ENCODE measurements at places on chromosomes 3 and 15.

DNA sequence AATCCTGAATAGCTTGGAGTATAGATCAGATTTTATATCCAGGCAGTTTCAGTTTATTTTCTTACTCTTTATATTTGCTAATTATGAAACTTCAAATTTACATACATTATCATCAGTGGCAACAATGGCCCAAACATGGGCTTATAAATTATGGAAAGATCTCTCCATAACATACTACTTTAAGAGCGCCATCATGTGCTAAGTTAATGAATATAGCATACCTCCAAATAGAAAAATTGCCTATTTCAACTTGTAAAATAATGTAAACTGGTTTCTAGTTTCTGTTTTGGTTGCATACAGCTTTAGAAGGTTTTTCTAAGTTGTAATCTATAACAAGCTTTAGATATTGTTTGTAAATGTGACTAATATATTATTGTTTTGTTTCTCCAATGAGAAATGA lies 531.3 kb upstream of the UBE2E2 start:
- DNase-seq = no peak

DNA sequence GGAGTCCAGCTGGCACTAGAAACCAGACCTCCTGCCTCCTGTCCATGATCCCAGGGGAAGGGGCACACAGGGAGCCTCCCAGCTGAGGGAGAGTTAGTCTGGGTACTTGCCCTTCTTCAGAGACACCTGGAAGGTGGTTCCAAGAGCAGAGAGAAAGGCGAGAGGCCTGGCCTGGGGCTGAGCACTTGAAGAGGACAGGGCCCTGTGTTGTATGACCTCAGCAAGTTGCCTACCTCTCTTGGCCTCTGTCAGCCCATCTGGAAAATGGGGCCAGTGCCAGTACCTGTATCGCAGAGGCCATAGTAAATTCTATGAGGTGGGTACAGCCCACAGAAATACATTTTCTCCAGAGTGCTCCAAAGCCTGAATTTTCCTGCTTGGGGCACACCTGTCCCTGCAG lies 19.5 kb downstream of the PTH1R start:
- no peak for DNase-seq

- no peak for DNase-seq
Measured at GRCh38 chr3:143998266-143998665, 26.6 kb downstream of the DIPK2A start.

DNA sequence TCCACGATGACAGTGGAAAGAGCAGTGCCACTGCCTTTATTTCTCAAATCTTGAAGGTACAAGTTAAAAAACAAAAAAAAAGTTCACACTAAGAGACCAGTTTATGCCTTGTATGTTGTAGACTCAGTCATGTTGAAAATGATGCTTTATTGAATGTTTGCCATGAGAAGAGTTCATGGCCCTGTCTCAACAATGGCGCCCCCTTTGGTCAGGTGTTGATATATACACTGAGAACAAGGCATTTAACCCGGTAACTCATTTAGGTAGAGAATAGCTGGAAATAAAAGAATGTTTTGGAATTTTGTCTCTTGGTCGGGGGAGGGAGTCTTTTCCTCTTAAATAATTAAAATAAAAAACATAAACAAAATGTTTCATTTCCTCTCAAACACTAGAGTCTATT lies 145.6 kb upstream of the SLC2A2 start:
- no peak for DNase-seq

- no peak for DNase-seq
Measured at GRCh38 chr15:45023659-45024225, 747 bp downstream of the SORD start.

GRCh38 chr15:56838085-56838484 lies 80.4 kb upstream of the TCF12 start:
- no peak for DNase-seq

GRCh38 chr3:43784640-43785011 lies 93.9 kb downstream of the ABHD5 start:
- DNase-seq = no peak

DNA sequence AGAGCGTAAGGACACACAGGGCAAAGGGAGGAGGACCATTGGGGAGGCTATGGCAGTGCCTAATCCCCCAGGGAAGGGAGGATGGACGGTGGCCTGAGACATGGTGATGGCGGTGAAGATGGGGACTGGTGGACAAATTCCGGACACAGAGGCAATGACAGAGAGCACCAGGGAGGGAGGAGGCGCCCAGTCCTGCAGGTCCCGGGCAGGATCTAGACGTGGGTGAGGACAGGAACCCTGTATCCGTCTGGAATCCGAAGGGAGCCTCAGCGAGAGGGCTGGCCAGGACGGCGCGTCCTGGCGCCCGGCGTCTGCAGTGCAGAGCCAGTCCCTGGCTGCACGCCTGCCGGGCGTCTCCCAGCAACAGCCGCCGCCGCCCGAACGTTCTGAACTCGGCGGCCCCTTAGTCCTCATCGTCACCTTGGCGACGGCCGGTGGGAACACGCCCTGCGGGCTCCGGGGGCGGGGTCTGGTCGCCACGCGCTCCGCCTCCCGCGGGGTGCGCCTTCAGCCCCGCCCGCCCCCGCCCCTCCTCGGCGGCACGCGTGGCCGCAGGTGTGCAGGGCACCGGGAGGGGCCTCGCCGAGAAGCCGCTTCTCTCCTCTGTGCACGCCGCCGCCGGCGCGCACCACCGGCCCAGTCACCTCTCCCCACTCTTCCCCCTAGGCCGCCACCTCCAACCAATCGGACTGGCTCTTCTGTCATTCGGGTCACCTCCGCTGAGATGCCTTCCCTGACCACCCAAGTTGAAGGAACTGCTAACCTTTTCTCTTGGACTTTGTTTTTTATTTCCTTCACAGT lies 11.6 kb downstream of the XIRP1 start:
- peak; percentile 75 for DNase-seq

GRCh38 chr3:11328196-11328945 lies 56.2 kb downstream of the ATG7 start:
- DNase-seq = no peak

DNA sequence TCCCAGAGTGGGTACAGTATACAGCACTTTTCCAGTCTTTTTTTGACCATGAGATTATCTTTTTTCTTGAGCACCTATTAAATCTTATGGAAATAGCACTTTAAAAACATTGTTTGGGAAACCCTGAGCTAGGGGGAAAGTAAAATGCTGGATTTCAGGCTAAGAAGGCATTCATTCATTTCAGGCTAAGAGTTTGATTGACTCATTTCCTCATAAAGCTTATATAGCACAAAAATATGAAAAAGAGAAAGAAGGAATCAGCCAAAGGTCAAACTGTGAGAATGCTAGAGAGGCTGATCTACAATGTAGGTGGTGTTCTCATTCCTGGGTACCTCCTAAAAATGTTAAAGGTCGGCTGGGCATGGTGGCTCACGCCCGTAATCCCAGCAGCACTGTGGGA lies 10.5 kb downstream of the TTC23 start:
- DNase-seq = no peak

DNA sequence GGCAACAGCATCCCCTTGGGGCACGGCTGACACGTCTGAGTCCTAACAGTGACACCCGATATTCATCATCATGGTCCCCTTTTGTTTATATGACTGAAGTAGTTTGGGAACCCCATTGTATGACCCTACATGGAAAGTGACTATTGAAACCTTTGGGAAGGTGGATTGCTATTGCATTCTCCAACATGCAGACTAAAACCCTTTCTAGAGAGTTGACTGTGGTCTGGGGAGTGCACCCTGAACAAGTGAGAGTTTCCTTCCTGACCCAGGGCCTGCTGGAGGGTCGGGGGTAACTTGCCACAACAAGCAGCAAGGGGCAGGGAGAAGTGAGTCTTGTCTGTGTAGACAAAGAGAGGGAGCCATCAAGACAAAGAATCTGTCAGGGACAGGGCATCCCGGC lies 54.4 kb downstream of the ISG20 start:
- DNase-seq = no peak
